Type B pancreatic cell (in vitro differentiated cells): ENCODE measurements at places on chromosomes 16 and 17. TPM values are rescaled to one million over a fixed set of nuclear protein-coding genes. Genes with fewer than 3 reads are reported as not detected.

- peaks cover 3% of the 10 kb centered on the region for H3K27me3 ChIP-seq
- no peaks in the 10 kb centered on the region for H3K36me3 ChIP-seq
- peaks cover 34% of the 10 kb centered on the region for H3K4me1 ChIP-seq
- no peak overlapping the region for H3K4me3 ChIP-seq
- DNase-seq = no peak
Observed at GRCh38 chr17:35898283-35899070, 18.3 kb upstream of the CCL5 start.

DNA sequence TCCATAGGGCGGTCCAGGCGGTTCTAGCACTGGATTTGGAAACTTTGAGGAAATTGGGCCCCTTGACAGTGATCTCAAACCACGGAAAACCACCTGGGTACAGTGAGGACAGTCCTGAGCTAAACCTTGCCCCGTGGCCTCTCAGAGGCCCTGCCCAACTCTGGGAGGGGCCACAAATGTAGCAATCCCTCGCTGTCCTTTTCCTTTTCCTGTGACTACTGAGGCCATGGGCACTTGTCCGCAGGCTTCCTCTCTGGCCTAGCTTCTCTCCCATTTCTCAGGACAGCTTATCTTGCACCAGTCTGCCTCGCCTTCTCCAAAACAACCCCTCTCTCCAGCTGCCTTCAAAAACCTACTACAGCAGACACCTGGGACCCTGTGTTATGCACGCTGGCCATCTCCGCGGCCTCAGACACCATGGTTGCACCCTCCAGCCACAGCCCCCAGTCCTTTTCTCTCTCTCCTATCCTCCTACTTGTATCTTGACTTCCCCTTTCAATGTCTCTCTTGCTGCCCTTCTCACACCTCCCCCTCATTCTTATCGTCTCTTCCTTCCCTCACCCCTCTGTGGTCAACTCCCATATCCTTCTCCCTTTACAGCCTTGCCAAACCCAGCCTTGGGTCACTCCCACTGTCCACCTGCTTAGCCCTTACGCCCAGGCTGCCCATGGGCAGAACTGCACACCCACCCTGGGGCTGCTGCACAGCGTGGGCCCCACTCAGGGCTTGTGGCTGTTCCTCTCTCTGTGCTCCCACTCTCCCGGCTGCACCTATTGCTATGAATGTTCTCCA is 7.6 kb downstream of the SCPEP1 start:
- H3K4me1 ChIP-seq = no peaks in the 10 kb centered on the region
- no peak overlapping the region for H3K27ac ChIP-seq
- peaks cover 23% of the 10 kb centered on the region for H3K36me3 ChIP-seq
- no peaks in the 10 kb centered on the region for H3K27me3 ChIP-seq
- no peak overlapping the region for H3K4me3 ChIP-seq

DNA sequence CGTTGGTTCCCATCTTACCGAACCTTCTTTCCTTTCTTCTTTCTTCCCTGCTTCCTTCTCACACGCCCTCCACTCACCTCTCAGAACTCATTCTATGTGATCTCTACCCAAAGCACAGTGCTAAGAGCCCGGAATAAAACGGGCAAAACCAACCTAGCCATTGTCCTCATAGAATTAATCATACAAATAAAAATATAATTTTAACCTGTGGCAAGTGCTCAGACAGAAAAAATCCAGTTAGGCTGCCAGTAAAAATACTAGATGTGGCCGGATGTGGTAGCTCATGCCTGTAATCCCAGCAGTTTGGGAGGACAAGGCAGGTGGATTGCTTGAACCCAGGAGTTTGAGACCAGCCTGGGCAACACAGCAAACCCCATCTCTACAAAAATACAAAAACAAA is 27.0 kb downstream of the BMERB1 start:
- H3K27ac ChIP-seq = no peak overlapping the region
- peaks cover 3% of the 10 kb centered on the region for H3K27me3 ChIP-seq
- no peak overlapping the region for H3K4me3 ChIP-seq
- peaks cover 7% of the 10 kb centered on the region for H3K4me1 ChIP-seq
- no peak for DNase-seq

The QRICH2 gene
- total RNA-seq = 3.9 and 11.7 TPM in 2 replicates

- DNase-seq = no peak
- no peak overlapping the region for H3K27ac ChIP-seq
- no peaks in the 10 kb centered on the region for H3K36me3 ChIP-seq
- no peaks in the 10 kb centered on the region for H3K27me3 ChIP-seq
- no peak overlapping the region for H3K4me3 ChIP-seq
- H3K4me1 ChIP-seq = peaks cover 6% of the 10 kb centered on the region
Observed at GRCh38 chr17:53150101-53150698, 672.5 kb upstream of the KIF2B start.

DNA sequence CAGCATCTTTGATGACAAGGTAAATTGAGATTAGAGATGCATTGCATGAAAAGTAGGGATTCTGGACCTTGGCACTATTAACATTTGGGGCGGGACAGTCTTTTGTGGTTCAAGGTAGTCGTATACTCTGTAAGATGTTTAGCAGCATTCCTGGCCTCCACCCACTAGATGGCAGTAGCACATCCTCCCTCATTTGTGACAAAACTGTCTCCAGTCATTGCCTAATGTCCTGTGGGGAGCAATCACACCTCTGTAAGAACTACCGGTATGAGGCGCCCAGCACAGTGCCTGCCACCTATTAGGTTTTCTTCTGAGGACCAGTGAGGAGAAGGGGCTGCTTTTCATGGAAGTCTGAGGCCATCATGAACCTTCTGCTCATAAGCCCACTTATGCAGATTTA is 180.8 kb downstream of the RBFOX1 start:
- H3K27ac ChIP-seq = no peak overlapping the region
- no peaks in the 10 kb centered on the region for H3K27me3 ChIP-seq
- no peaks in the 10 kb centered on the region for H3K36me3 ChIP-seq
- DNase-seq = no peak
- no peak overlapping the region for H3K4me3 ChIP-seq

GRCh38 chr16:88570691-88571092 is 489 bp downstream of the ZC3H18 start:
- peak overlapping the region; percentile 88 for H3K27ac ChIP-seq
- no peaks in the 10 kb centered on the region for H3K27me3 ChIP-seq
- DNase-seq = no peak

- DNase-seq = no peak
- H3K27me3 ChIP-seq = peaks cover 50% of the 10 kb centered on the region
- H3K4me3 ChIP-seq = peak overlapping the region; percentile 87
Observed at GRCh38 chr17:48561884-48562810, 16.0 kb downstream of the HOXB4 start.

DNA sequence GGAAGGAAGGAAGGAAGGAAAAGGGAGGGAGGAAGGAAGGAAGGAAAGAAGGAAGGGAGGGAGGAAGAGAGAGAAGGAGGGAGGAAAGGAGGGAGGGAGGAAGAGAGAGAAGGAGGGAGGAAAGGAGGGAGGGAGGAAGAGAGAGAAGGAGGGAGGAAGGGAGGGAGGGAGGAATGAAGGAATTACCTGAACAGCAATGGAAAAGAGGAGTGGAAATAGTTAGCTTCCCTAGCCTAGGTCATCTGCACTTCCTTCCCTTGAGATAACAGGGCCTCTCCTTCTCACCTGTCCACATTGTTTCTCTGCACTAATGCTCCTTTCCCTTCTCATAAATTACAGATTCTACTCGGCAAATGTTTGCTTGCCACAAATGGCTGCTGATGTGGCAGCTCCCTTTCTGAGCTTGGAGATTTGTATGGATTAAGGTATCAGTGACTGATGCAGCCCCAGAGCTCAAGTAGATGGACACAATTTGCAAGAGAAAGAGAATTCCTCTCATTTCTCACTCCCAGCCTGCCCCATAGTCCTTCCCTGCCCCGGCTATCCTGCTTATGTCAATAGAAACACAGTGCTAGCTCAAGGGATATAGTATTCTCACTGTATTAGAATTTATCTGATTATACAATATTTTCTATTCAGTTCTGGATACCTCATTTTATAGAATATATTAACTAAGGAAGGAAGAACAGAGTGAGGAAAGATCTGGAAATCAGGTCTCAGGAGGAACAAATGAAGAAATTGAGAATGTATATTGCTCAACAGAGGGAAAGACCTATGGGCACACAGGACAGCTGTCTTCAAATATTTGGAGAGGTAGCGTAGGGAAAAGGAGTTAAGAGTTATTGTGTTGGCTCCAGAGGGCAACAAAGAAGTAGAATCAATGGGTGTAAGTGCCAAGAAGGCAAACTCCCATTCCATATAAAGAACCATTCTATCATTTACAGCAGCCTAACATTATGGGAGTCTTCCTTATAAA is 14.6 kb downstream of the HOXB1 start:
- H3K4me1 ChIP-seq = peaks cover 31% of the 10 kb centered on the region
- no peak overlapping the region for H3K4me3 ChIP-seq
- H3K27ac ChIP-seq = no peak overlapping the region
- H3K36me3 ChIP-seq = peaks cover 3% of the 10 kb centered on the region

- DNase-seq = no peak
- H3K36me3 ChIP-seq = peaks cover 30% of the 10 kb centered on the region
- H3K27ac ChIP-seq = no peak overlapping the region
Observed at GRCh38 chr17:81582341-81582740, 30.2 kb upstream of the FAAP100 start.

The TIMP2 gene
- total RNA-seq = 125 and 192 TPM in 2 replicates

GRCh38 chr16:31707743-31708335 is 165.8 kb upstream of the ZNF267 start:
- peaks cover 5% of the 10 kb centered on the region for H3K36me3 ChIP-seq
- no peak overlapping the region for H3K27ac ChIP-seq

The ZNF597 gene
- total RNA-seq = 1.4 and 2.2 TPM in 2 replicates

DNA sequence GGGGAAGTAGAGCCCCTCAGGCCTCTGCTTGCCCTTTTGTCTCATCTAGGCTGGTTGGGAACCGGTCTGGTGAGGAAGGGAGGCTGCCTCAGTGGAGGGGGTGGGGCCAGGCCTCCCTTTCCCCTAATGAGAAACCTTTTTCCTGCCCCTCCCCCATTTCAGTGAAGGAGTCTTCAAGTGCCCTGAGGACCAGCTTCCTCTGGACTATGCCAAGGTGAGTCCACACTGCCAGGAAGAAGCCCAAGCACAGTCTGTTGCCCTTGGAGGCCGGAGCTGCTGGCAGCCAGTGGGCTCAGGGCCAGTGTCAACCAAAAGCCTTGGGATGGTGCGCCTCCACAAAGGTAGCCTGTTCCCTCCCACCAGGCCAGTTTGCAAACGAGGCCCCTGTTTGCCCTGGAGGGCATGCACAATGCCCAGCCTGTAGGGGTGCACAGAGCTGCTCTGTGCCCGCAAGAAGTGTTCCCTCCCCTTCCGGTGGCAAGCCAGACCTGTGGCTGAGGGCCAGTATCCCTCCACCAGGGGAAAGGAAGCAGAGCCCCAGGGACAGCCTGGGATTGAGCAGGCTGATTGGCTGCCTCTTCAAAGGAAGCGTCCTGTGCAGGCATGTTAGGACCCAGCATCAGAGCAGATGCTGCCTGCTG is 3.4 kb downstream of the TRAF4 start:
- peak overlapping the region; percentile 95 for H3K4me3 ChIP-seq
- no peaks in the 10 kb centered on the region for H3K27me3 ChIP-seq
- no peak for DNase-seq
- peaks cover 10% of the 10 kb centered on the region for H3K36me3 ChIP-seq
- peak overlapping the region; percentile 98 for H3K27ac ChIP-seq

- H3K27me3 ChIP-seq = peaks cover 2% of the 10 kb centered on the region
- no peaks in the 10 kb centered on the region for H3K4me1 ChIP-seq
- no peak overlapping the region for H3K4me3 ChIP-seq
- no peaks in the 10 kb centered on the region for H3K36me3 ChIP-seq
- no peak for DNase-seq
Observed at GRCh38 chr16:12639044-12639443, 164.6 kb downstream of the CPPED1 start.

GRCh38 chr16:71383054-71383773 is 24.7 kb downstream of the CALB2 start:
- peak overlapping the region; percentile 1 for H3K4me3 ChIP-seq
- no peaks in the 10 kb centered on the region for H3K4me1 ChIP-seq
- peak overlapping the region; percentile 77 for H3K27ac ChIP-seq
- no peaks in the 10 kb centered on the region for H3K36me3 ChIP-seq
- DNase-seq = no peak
- peaks cover 16% of the 10 kb centered on the region for H3K27me3 ChIP-seq

DNA sequence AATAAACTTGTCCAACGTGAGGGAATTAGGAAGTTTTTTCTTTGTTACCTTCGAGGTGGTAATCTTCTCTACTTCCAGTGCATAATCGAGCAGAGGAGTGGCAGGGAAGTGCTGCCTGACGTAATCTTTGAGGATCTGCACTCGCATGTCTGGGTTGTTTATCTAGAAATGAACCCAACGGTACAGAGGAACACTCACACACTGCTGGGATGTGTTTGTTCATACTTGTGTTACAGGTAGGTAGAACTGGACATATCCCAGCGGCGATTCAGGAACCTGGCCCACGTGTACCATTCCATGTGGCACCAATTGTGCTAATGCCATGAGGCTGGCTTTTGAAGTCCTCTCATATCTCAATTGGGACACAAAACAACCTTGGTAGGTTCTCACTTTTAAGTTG is 4.2 kb upstream of the KLHL11 start:
- H3K36me3 ChIP-seq = peaks cover 14% of the 10 kb centered on the region
- DNase-seq = no peak

The C16orf96 gene
- 0.14 and 0.43 TPM in 2 replicates for total RNA-seq

DNA sequence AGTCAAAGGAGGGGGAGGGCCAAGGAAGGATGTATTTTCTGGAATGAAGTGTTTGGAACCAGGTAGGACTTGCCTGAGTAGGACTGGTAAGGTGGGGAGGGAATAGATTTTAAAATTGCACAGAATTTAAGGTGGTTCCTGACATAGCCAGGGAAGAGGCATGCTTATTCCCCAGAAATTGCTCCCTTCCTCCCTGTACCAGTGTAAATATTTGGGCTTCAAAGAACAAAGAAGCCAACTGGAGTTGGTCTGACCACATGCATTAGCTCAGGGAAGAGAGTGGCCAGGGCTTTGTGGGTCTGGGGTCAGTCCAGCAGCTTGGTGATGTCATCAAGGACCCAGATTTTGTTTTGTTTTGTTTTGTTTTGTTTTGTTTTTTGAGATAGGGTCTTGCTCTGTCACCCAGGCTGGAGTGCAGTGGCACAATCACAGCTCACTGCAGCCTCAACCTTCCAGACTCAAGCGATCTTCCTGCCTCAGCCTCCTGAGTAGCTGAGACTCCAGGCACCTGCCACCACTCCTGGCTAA is 9.3 kb upstream of the MRTFB start:
- no peak overlapping the region for H3K27ac ChIP-seq
- DNase-seq = no peak
- no peaks in the 10 kb centered on the region for H3K27me3 ChIP-seq
- H3K36me3 ChIP-seq = no peaks in the 10 kb centered on the region
- H3K4me3 ChIP-seq = no peak overlapping the region

DNA sequence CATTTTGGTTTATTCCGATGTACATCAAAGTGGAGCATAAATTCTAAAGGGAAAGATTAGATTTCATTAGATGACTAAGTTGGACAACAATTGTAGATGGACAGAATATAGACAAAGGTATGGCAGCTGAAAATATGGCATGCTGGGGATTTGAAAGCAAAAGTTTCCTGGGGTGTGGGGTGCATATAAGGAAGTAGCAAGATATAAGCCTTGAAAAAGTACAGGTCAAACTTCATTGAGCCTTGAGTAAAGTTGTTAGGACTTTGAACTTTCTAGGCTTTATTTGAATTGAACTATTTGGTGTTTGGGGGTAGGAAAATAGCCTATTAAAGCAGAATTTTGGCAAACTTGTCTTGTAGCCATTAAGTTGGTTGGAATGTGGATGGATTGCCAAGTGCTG is 75.8 kb upstream of the KCNJ16 start:
- no peaks in the 10 kb centered on the region for H3K27me3 ChIP-seq
- no peak overlapping the region for H3K4me3 ChIP-seq
- no peak overlapping the region for H3K27ac ChIP-seq
- H3K4me1 ChIP-seq = no peaks in the 10 kb centered on the region
- no peak for DNase-seq
- H3K36me3 ChIP-seq = no peaks in the 10 kb centered on the region

The SGCA gene
- total RNA-seq = 0.72 TPM in 1 of 2 replicates, not detected in the other
